ENCODE measurements at places on chromosomes 7 and 10.

- DNase-seq: no peak
Measured at GRCh38 chr7:120760851-120761250, 97.1 kb downstream of the TSPAN12 start.

- DNase-seq: no peak
Measured at GRCh38 chr7:115707258-115708012, 323.1 kb downstream of the TFEC start.

DNA sequence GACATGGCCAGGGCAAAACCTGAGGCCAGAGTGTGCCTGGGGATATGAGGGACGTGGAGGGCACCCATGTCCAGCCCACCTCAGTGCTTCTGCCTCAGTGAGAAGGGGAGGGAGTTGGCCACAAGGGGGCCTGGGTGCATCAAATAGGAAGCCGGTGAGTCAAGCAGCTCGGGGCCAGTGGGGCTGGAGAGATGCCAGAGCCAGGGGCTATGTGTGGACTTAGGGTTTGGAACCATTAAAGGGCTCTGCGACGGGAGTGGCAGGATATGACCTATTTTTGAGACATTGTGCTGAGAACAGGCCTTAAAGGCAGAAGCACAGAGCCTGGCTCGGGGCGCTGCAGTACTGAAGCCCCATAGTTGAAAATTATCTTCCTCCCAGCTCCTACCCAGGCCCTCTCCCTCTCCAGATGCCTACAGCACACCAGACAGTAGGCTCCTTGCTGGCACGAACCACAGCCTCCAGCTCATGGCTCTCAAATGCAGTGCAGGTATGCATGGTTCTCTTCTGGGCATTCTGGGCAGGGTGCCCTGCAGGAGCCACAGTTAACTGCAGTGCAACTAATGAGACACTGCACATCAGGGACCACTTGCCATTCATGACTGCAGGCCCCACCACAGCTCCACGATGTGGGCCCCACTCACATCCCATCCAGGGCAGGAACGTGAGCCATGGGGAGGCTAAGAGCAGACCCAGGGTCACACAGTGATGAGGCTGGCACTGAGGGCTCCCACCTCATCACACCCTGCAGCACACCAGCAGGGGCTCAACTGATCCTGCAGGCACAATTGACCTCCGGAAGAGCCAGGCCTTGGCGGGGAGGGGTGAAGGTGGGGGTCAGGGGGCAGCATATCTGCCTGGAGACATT, 7.2 kb upstream of the PGAM2 start:
- no peak for DNase-seq

- DNase-seq: no peak
Measured at GRCh38 chr7:332020-332517, 42.1 kb downstream of the FOXL3 start.

DNA sequence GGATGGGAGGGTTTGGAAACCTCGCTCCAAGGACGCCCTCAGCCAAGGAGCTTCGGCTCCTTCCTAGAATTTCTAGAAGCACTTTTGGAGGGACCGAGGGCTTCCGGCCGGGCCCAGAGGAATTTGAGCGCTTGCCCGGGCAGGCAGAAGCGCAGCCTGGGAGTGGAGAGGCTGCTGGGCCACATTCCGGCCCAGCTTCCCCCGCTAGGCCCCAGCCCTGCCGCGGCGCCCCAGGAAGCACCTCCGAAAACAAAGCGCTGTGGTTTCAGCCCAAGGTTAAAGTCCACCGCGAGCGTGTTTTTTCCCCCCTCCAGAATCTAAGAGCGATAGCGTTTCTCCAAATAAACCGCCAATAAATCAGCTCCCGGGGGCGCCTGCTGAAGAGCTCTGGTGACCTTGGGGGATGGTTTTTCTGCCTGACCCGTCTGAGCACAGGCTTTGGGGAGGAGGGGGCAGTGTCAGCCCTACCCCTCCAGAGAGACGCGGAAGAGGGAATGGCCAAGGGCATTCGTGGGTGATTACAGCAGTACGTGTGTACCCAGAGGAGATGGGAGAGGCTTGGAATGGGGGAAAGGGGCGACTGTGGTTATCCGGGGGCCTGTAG, 5.7 kb upstream of the TNRC18 start:
- DNase-seq: no peak

GRCh38 chr10:78267598-78267997, 233.9 kb downstream of the RPS24 start:
- no peak for DNase-seq
